ENCODE measurements at places on chromosomes 6 and 20. TPM values are rescaled to one million over a fixed set of nuclear protein-coding genes. Genes with fewer than 3 reads are reported as not detected.

TSPO2 gene
- total RNA-seq: not detected

NKX2-2 gene
- total RNA-seq: not detected

CNPY3 gene
- total RNA-seq: 28.4 TPM

F13A1 gene
- total RNA-seq: 371 TPM

RNF182 gene
- total RNA-seq: 0.21 TPM

SYTL3 gene
- 4.4 TPM for total RNA-seq

SLC24A3 gene
- 2.1 TPM for total RNA-seq

TMEM74B gene
- 6.4 TPM for total RNA-seq

VWA7 gene
- 6.2 TPM for total RNA-seq
